ENCODE measurements at places on chromosomes 3 and 15.

- no peak for DNase-seq
Observed at GRCh38 chr15:82944821-82945220, 7.7 kb downstream of the HOMER2 start.

DNA sequence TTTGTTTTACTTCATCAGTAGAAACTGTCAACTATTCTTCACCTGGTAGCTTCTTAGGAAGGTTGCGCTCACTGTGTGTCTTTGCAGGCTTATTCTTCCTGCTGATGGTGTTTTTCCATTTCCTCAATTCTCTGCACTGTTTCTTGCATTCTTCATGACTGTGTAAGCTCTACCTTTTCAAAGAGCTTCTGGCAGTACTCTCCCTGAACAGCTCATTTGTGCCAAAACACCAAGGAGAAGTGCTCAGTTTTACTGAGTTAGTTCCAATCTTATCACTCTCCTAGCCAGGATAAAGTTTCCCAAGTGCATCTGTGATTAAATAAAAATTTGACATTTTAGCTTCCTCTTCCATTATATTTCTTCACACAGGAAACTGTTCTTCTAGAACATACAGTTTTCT, 339.8 kb downstream of the EPHA3 start:
- no peak for DNase-seq

DNA sequence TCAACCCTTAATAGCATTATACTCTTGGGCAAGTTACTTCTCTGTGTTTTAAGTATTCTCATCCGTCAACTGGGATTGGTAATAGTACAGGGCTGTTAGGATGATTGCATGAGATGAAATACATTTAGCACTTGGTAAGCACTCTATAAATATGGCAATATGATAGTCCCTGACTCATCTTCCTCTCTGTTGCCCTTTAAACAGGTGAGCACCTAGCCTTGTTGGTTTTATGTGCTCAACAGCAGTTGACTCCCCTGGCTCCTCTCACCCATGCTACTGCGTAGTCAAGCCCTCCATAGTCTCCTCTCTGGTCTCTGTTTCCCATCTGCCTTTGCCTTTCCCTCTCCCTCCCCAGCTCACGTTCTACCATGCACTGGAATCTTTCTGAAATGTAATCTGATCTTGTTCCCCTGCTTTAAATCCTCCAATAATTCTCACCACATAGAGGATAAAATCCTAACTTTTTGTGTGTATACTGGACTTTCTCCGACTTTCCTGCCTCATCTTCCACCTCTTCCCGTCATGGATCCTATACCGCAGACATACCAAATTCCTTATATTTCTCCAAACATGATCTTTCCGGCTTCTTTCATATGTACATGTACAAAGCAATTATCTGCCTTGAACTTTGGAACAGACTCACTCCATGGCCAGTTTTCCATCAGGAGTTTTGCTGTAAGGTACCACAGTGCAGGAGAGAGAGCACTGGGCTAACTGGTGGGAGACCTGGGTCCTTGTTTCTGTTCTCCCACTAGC, 42.3 kb downstream of the FSD2 start:
- DNase-seq = no peak

- DNase-seq = no peak
Observed at GRCh38 chr3:46994801-46995731, 15.6 kb downstream of the NBEAL2 start.

- no peak for DNase-seq
Observed at GRCh38 chr3:66426135-66426534, 74.7 kb downstream of the LRIG1 start.

DNA sequence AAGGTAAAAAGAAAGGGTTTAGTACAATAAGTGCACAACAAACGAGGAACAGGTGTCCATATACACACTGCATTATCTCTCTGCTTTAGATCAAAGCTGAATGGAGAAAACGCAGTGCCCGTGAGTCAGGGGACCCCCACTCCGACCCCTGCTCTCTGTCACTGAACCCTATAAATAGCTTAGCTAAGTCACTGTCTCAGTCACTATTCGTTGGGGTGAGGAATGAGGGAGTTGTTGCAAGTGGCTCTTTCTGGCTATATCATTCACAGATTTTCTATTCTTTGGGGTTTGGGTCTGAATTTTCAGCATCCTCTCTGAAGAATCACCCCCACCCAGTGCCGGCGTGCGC, 458 bp upstream of the STAC start:
- DNase-seq = no peak

DNA sequence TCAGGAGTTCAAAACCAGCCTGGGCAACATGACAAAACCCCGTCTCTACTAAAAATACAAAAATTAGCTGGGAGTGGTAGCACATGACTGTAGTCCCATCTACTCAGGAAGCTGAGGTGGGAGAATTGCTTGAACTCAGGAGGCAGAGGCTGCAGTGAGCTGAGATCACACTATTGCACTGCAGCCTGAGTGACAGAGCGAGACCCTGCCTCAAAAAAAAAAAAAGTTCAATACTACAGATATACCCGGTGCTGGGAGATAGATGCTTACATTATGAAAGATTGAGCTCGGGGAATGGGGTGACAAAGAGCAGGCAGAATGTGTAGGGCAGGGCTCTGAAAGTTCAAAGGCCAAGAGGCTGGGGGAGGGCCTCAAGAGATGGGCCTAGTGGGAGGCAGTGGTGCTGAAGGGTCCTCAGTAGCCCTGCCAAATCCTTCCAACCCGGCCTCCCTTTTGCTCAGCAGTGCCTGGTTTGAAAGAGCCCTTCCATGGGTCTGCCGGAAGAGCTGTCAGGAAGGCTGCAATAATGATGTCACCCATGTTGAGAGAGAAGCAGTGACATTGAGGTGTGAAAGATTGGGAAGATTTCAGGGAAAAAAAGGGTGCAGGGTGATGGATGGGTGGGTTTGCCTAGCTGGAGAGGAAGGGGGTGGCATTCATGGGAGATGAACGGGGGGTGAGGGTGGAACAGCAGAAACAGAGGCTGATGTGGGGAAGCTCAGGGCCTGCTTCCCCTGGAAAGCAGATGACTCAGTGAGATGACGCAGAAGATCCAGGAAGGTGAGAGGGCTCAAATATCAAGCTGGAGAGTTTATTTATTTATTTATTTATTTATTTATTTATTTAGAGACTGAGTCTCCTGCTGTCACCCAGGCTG, 20.0 kb upstream of the IREB2 start:
- no peak for DNase-seq

DNA sequence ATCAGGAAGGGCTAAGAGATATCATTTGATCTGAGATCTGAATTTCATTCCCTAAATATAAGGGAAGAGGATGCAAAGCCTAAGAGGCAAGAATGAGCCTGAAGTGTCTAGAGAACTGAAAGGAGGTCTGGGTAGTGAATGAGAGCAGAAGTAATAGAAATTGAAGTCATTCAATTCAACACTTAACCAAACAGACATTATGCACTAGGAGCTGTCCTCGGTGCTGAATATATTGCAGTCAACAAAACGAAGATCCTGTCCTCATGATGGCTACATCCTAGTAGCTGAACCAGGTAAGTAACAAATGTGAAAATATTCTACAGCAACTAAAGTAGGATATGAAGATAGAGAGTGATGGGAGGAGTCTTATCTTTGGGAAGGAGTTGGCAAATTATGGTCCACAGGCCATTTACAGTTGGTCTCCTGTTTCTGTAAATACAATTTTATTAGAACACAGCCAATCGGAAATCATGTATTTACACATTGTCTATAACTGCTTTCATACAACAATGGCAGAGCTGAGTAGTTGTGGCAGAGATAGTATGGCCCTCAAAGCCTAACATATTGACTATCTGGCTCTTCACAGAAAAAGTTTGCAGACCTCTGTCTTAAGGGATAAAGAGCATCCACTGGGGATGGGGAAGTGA, 192.9 kb upstream of the CADPS start:
- peak; percentile 42 for DNase-seq

GRCh38 chr3:169505577-169506230, 157.8 kb downstream of the MECOM start:
- DNase-seq = no peak

DNA sequence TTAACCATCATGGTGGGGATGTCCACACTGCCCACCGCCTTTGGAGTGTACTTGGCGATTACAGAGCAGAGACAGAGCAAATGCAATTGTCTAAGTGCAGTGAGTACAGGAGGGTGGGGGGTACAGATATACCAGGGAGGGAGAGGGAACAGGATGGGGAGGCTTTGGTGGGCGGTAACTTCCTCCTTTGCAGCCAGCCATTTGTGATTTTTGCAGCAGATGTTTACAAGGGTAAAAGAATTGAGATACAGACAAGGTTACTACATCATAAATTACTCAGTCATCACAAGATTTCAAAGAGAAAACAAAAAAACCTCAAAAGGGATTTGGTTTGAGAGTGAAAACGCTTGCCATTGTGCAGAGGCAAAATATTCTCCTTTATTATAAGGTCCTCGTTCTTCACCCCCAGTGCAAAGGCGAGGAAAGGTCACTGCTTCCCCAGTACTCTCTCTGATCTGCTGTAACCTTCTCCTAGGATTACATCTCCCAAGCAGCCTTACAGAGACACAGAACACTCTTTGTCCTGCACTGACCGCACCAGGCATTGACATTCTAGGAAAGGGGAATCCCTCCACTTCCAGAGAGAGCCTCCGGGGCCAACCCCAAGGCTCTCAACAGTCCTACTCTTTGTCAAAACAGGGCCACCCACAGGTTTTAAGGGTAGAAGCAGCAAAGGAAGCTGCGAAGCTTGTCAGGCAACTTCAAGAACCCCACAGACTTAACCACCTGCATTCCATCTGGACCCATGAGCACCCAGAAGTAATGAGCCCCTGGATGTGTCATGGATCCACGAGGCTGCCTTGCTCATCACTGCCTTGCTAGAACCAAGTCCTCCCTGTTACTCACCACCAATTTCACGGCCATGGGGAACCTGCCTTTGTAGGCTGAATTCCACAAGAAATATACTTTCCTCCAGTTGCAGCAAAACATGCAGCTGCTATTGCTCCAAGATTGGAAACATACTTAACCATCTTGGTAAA, 117.3 kb downstream of the ADAMTS17 start:
- no peak for DNase-seq

- DNase-seq = no peak
Observed at GRCh38 chr3:178107804-178108203, 428.4 kb upstream of the KCNMB2 start.

All from right hindlimb (tissue), 1 donor.